ENCODE measurements at places on chromosomes 13 and 19.

DNA sequence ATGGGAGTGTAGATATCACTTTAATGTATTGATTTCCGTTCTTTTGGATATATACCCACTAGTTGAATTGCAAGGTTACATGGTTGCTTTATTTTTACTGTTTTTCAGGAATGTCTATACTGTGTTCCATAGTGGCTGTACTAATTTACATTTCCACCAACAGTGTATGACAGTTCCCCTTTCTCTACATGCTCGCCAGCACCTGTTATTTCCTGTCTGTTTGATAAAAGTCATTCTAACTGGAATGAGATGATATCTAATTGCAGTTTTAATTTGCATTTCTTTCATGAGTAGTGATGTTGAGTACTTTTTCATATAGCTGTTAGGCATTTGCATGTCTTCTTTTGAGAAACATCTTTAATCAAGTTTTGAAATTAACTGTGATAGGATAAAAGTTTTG lies 818.6 kb downstream of the SLITRK6 start:
- DNase-seq = no peak

DNA sequence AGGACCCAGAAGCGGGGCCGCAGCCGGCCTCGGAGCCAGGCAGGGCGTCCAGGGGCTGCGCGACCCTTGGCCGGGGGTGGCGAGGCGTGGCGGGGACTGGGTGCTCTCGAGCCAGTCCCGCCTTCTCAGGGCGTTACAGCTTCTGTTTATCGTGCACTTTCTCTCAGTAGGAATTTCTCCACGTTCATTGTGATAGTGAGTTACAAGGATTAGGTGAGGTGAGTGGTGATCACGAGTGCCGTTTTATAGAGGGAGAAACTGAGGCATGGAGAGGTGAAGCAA lies 600 bp downstream of the AP1M1 start:
- no peak for DNase-seq

GRCh38 chr13:32902029-32902780 lies 114.0 kb upstream of the KL start:
- DNase-seq = no peak

DNA sequence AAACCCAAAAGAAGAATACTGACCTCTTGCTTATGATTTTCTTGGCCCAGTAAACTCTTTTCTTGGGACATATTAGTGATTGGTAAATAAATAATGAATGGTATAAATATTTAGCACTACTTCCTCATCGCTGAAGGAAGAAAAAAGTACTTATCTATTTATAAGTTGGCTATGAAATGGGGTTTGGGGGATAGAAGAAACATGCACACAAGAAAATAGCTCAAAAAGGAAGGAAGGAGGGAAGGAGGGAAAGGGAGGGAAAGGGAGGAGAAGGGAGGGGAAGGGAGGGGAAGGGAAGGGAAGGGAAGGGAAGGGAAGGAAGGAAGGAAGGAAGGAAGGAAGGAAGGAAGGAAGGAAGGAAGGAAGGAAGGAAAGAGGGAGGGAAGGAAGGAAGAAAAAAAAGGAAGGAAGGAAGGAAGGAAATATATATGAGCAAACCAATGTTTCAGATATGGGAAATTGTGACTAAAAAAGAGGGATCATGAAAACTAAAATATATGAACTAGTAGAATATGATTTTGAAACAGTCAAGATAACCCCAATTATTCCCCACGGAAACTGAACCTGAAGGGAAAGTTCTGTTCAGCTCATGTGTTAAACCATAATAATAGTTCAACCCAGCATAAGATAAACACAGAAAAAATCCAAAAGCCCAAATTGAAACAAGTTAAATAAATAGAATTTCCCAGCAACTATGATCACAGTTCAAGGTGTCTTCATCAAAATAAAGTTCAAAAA lies 75.3 kb downstream of the FGF14 start:
- no peak for DNase-seq

DNA sequence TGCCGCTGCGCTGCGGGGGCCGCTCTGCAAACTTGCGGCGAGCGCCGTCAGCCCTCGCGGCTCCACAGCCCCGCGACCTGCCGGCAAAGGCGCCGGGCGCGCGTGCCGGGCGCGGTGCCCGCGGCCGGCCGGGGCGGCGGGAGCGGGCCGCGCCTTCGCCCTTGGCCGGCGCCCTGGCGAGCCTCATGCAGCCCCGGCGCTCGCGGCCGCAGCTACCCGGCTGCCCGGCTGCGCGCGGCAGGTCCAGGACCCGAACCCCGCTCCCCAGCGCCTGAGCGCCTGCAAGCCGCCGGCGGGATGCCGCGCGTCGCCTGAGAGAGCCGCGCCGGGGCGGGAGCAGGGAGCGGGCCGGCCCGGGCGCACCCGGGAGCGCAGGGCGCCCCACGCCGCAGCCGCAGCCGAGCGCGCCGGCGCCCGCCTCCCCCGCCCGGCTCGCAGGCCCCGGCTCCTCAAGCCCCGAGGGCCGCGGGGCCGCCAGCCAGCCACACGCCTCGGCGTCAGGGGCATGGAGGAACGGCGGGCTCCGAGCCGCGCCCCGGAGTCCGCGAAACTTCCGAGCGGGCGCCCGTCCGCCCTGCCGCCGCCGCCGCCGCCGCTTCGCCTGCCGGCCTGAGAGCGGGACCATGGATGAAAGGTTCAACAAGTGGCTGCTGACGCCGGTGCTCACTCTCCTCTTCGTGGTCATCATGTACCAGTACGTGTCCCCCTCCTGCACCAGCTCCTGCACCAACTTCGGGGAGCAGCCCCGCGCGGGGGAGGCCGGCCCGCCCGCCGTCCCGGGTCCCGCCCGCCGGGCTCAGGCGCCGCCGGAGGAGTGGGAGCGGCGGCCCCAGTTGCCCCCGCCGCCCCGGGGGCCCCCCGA lies 564 bp downstream of the HS6ST3 start:
- no peak for DNase-seq

GRCh38 chr19:31085125-31085524 lies 264.1 kb downstream of the TSHZ3 start:
- DNase-seq = no peak

- DNase-seq = no peak
Observed at GRCh38 chr13:33271759-33272158, 13.8 kb downstream of the STARD13 start.

- DNase-seq = no peak
Observed at GRCh38 chr13:62337109-62337880, 921.6 kb upstream of the PCDH20 start.

- DNase-seq = peak; percentile 56
Observed at GRCh38 chr19:49677231-49677900, at the start of gene PRMT1. Gene PRMT1 (plus strand): TSS chr19:49677271. CDS start chr19:49677281, 10 bp downstream.

DNA sequence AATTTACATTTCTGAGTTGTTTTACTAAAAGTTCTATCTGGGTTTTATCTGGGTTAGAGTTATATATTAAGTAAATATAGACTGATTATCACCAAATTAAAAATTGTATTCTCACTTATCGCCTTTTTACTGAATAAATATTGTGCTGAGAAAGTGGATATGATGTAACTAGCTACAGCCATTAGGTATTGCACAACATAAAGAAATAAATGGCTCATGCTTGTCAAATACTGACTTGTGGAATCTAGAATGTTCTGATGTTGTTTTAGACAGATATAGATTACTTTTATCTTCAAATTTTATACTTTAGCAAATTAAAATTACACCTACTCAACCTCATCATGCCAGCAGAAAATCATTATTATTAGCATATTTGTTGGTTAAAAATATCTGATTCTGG lies 1277.1 kb upstream of the MIR17HG start:
- DNase-seq = no peak

DNA sequence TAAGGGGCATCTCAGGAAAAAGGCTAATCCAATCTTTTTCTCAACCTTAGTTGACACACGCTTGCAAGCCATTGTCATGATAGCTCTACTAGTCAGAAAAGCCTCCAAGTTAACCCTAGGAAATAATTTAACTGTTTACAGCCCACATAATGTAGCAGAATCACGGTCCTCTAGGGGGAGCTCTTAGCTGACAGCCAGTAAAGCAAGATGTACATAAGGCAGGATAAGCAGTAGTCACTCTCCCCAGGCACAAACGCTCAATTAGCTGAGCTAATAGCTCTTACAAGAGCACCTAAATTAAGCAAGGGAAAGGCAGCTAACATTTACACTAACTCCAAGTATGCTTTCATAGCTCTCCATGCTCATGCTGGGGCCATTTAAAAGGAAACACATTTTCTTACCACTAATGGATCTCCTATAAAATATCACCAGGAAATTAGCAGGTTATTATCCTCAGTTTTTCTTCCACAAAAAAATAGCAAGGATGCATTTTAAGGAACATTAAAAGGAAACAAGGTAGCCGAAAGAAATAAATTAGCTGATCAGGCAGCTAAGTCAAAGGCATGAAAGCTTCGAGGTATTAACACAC lies 33.7 kb upstream of the ZSCAN5A start:
- no peak for DNase-seq

DNA sequence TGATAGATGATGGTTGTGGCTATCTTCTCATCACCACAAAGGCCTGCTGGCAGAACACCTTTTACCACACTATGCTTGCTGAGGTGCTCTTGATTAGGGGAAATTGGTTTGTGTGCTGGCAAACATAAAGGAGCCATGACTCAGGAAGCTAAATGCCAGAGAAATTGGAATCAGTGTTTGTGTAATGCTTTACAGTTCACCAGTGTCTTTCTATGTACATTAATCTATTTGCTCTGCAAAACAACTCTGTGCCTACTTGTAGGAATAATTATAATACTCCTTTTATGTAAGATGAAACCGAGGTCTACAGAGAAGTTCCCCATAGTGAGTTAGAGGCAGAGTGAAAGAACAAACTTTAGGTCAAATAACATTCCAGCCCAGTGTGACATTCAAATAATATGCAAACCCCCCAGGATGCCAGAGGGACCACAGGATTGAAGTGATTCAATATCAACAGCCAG lies 390.5 kb upstream of the HTR2A start:
- no peak for DNase-seq

DNA sequence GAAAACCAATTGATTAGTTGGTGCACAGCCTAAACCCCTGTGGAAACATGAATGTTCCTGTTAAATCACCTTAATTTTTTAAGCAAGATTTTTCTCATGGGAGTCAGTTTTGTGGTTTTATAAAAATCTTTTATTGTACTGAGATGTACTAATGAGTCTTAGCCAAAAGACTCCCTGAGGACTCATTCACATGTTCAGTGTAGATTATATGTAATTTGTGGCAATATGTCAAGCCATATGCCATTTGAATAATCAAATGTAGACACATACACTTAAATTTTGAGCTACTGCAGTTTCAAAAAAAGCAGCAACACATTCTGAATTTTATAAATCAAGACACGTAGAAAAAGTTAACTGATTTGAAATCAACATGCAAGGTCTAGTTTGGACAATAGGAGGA lies 395.2 kb downstream of the MYO16 start:
- no peak for DNase-seq

DNA sequence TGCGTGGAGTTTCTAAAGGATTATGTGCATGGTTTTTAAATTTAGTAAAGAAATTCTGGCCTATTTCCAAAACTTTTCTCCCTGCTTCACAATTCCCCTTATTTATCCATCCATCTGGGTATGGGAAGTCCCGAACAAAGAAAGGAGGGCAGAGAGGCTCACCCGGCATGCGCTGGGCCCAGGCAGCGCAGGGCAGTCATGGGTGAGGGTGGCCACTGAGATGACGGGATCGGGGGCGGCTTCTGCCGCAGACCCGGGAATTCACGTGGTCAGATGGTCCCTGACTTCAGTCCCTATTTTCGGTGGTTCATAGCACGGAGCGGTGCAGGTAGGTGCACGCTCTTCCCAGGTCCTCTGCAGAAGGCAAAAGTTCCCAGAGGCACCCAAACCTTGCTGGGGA lies 14.5 kb downstream of the IRS2 start:
- DNase-seq = no peak

GRCh38 chr19:49718991-49719390 lies 28.1 kb downstream of the CPT1C start:
- DNase-seq = no peak

GRCh38 chr19:38076337-38076736 lies 147.7 kb downstream of the DPF1 start:
- no peak for DNase-seq

GRCh38 chr19:35206379-35206778 lies 22.2 kb downstream of the FAM187B start:
- DNase-seq = peak; percentile 44

DNA sequence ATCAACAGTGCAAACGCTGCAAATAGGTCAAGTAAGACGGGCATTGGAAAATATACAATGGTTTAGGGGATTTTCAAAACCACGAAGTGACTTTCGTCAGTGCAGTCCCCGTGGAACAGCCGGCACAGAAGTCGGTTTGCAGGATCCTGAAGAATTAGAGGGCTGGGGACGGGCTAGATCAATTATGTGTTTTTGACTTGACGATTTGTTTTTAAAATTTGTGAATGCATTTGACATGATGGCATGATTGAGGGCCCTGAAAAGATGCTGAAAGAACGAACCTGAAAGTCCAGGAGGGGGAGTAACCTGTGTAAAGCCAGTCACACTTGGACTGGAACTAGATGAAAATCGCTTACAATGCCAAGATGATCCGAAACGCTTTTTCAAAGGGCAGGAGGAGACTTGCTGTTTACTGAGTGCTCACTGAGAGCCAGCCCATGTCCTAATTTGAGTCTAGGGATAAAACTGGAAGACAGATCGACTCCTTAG lies 8.9 kb upstream of the DGKH start:
- DNase-seq = no peak

DNA sequence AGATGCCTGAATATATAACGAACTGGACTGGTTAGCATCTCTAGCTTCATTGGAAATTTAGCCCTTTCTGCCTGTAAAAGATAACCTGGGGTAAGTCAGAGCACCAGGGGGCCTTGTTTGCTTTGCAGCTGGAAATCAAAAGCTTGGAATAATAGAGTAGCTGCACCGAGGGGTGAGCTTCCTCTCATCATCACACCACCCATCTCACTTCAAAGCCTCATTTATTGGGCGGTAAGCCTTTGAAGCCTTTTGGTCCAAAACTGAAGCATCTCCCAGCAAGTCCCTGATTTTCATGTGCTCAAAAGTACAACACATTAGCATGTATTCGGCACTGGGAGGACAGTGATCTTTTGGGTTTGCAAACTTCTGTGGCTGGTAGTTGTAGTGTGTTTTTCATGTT lies 405.1 kb downstream of the FOXO1 start:
- no peak for DNase-seq

DNA sequence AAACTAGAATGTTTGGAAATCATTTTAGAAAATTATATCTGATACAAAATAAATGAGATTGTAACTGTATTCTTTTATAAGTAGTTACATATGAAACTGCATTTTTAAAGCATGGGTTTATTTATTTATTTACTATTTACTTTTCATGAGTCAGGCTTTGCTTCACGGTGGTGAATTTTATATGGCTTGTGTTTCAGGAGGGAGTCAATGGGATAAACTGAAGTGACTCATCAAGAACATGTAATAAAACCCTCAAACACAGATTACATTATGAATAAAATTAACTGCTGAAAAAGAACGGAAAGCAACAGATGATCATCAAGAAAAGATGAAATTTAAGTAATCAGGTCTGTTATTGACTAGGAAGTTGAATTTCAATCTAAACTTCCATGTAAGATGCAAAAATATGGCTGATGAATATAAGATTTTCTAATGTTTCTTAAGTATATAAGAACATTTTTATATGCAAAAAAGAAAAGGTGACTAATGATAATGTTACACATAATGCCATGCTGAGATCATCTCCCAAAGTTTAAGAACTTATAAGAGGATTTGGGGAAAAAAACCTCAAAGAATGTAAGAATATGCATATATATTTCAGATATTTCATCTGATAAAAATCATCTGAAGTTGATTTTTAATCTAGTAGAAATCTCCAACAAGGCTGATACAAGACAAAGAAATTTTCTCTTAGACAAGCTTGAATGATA lies 383.6 kb downstream of the SLITRK1 start:
- no peak for DNase-seq

- no peak for DNase-seq
Observed at GRCh38 chr19:30074096-30074495, 132.1 kb downstream of the URI1 start.

All from effector CD8-positive, alpha-beta T cell (primary cell).